ENCODE measurements at places on chromosomes 12 and 14.

DNA sequence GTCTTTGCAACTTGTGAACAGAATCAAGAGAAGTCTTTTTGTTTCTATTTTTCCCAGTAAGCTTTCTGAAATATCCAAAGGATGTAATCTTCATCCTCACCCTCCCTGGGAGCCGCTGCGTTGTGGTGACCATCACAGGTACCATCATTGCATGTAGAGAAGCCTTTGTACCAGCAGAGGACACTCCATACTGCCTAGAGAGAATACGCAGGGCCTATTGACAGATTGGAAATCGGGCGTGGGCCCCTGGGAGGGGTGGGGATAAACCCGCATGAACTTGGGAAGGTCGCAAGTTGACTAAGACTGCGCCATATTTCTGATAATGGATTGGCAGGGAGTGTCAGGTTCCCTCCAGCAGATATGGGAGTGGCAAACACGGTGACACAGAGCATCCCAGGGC is 12.7 kb downstream of the KRT1 start:
- DNase-seq, result no peak
- no peaks in the 10 kb centered on the region for H3K36me3 ChIP-seq
- no peak overlapping the region for H3K27ac ChIP-seq

DNA sequence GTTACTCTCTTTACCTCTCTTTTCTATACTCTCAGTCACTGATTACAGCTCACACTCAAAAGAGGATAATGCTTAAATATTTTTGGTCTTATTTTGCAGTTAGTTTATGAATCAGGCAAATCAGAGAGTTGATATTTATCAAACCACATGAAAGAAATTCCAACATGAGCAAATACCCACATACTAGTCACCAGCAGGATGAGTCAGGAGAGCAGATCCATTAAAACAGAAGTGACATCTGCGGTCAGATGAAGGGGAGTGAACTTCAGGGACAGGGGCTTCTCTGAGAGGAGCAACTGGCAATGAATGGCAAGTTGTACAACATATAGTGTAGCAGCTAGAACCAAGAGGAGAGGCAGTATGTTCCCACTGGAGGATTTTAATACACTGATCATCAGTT is 258.7 kb downstream of the SYT10 start:
- H3K36me3 ChIP-seq, result no peaks in the 10 kb centered on the region
- no peak for DNase-seq
- H3K4me3 ChIP-seq, result no peak overlapping the region
- no peak overlapping the region for H3K27ac ChIP-seq

GRCh38 chr14:105888151-105888550 is 361.8 kb downstream of the TMEM121 start:
- no peaks in the 10 kb centered on the region for H3K27me3 ChIP-seq
- H3K4me3 ChIP-seq, result no peak overlapping the region
- no peaks in the 10 kb centered on the region for H3K36me3 ChIP-seq
- DNase-seq, result no peak
- H3K4me1 ChIP-seq, result no peaks in the 10 kb centered on the region
- H3K27ac ChIP-seq, result no peak overlapping the region

GRCh38 chr12:47156167-47156736 is 76.5 kb upstream of the AMIGO2 start:
- DNase-seq, result no peak
- H3K27me3 ChIP-seq, result no peaks in the 10 kb centered on the region
- no peaks in the 10 kb centered on the region for H3K4me1 ChIP-seq
- no peaks in the 10 kb centered on the region for H3K36me3 ChIP-seq
- H3K4me3 ChIP-seq, result no peak overlapping the region

DNA sequence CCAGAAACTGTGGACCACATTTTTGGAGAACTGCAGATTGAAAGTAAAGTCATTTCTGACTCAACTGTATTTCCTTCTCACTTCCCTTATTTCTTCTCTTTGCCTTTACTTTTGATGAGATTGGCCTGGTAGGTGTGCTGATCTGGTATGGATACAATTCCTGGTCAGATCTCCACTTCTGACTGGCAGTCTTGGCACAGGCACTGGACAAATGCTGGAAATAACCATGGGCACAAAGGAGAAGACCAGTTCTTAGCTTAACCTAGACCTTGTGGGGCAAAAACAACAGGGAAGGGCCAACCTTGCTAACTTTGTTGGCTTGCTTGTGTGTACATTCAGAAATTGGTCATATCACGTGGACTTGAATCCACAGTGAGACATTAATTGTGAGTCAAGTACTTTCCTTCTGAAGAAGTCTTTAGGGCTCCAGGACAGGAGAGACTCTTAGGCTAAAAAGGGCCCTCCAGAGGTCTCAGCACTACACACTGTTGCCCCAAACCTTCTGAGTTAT is 75.0 kb downstream of the DIP2B start:
- no peak for DNase-seq
- H3K36me3 ChIP-seq, result no peaks in the 10 kb centered on the region
- no peaks in the 10 kb centered on the region for H3K27me3 ChIP-seq
- peaks cover 4% of the 10 kb centered on the region for H3K4me1 ChIP-seq
